ENCODE measurements at places on chromosomes 3 and 15. TPM values are rescaled to one million over a fixed set of nuclear protein-coding genes. Genes with fewer than 3 reads are reported as not detected.

GRCh38 chr15:90031231-90031791 is 30.2 kb downstream of the ZNF710 start:
- DNase-seq: no peak

- DNase-seq: no peak
Observed at GRCh38 chr3:178451799-178452198, 84.4 kb upstream of the KCNMB2 start.

- DNase-seq: no peak
Observed at GRCh38 chr3:71067977-71068654, 515.4 kb downstream of the FOXP1 start.

Gene SH2D7
- not detected for total RNA-seq

- DNase-seq: no peak
Observed at GRCh38 chr3:128823631-128824030, 55.8 kb upstream of the ACAD9 start.

DNA sequence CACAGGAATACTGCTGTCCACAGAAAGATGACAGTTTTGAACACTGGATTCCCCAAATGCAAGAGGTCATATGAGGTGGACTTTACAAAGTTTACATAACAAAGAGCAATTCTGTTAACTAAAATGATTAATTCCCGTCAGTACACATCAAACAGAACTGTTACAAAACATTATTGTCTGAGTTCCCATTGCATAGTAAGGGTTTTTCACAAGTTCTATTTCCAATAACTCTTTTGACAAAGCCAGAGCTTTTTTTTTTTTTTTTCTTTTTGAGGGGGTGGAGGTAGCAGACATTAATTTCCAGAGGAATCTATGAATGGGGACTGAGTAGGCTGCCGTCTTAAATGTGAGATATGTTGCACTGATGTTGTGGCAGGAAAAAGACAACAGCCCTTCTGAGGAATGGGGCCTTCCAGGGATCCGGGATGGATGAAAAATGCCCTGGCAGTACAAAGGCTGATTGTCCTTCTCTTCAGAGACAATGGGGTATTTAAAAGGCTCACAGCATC is 178.1 kb upstream of the KBTBD8 start:
- DNase-seq: no peak

DNA sequence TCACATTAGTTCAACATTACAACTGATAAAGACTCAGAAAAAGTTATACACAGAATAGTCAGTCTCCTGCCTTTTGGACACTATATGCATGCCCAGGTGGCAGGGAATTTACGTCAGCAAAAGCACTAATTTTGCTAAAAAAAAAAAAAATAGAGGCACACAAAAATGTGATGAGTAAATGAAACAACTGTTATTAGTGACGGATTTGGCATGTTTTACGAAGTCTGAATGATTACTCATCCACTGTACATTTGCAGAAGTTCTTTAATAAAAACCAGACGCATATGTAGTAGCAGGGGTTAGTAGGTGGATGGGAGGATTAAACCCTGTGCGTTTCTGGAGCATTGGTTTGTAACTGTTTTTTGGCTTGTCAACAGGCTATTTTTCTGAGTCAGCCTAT is 99.0 kb downstream of the MITF start:
- DNase-seq: no peak

Gene SI
- not detected for total RNA-seq

DNA sequence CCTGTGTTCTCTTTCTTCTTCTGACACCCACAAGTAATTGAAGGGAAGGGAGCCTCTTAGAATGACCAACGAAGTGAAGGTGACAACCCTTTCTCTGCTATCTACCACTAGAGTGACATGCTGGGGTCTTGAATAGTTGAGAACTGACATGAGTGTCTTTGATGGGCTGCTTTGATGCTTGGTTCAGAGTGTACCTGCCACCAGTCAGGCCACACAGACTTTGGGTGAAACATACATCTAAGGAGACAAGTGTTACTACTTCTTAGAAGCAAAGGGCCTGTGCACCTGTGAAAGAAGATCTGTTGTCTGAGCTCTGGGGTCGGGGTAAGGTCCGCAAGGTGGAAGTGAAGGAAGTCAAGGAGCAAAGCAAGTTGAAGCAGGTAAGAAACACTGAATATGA is 1040.7 kb upstream of the CFAP20DC start:
- no peak for DNase-seq

DNA sequence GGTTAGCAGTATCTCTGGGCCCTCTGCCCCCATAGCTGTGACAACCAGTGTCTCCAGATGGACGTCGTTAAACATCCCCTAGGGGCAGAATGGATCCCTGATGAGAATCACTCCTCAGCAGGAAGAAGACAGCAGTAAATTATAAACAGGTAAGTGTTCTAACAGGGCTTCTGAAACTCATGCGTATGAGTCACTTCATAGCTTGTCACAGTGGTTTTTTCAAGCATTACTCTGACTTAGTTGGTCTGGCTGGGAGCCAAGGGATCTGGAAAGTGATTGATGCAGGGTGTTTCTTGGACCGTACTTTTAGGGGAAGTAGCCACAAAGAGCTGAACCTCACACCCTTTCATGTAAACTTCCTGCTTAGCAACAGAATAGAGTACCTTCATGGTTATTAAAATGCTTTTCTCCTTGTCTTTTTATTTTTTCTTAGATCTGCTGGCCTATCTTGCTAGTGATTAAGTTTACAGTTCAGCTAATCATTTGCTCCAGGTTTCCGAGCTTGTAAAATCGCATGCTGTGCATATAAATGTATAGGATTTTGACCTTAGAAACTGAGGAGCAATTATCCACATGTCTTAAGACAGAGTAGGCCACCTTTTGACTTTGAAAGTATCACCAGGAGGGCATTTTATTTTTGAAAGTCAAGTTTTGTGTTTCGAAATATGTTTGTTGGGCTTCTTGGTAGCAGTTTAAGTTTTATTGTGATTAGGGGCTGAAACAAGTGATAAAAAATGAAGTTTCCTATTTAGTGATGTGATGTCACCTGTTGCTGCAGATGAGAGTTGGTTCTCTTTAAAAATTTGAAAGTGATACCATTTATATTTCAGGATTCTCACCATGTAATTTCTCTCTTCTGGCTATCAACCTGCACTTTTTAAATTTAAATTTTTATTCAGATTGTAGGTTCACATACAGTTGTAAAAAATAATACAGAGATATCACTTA is 333.9 kb downstream of the PTPRG start:
- DNase-seq: peak; percentile 80

Gene SCN11A
- 0.36 TPM for total RNA-seq

GRCh38 chr3:134459562-134459961 is 26.2 kb downstream of the ANAPC13 start:
- no peak for DNase-seq

- no peak for DNase-seq
Observed at GRCh38 chr3:60839246-60839645, 412.0 kb downstream of the FHIT start.

Gene TMCO5A
- not detected for total RNA-seq

Gene ONECUT1
- not detected for total RNA-seq

Gene TNFSF10
- 23.8 TPM for total RNA-seq

DNA sequence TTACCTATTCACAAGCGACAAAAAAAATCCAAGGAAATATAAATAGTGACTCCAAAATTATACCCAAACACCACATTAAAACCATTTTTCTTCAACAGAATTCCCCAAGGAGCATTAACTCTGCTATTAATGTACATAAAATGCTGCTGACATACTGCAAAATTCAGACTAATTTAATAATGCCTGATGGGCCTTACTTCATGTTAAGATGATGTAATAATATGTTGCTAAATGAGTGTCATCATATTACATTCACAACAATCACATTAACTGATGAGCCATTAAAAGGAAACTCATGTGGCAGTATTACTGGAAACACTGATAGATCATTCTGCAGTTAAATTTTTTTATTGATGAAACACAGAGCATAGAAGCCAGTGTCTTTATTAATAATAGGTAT is 204.9 kb upstream of the CGNL1 start:
- no peak for DNase-seq

Gene NDUFB4
- total RNA-seq: 69.8 TPM

GRCh38 chr15:58473724-58474123 is 41.9 kb downstream of the LIPC start:
- no peak for DNase-seq

Gene TRPM1
- total RNA-seq: 0.19 TPM

GRCh38 chr3:66582721-66583423 is 82.0 kb upstream of the LRIG1 start:
- DNase-seq: no peak

DNA sequence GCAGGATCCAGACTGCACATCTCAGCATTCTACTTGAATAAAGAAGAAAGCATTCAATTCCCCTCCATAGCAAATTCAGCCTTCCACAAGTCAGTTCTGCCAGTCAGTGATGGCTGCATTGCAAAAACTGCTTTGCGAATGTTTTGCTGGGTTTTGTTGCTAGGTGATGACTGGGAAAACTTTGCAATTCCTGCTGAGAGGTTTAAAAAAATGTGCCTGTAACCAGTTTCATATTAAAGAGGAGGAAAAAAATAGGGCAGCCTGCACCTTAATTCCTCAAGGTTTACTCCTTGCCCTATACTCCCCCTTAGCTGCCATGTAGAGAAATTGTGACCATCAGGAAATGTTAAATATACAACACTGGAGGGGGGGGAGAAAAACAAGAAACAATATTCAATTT is 225.6 kb upstream of the ATP11B start:
- no peak for DNase-seq

DNA sequence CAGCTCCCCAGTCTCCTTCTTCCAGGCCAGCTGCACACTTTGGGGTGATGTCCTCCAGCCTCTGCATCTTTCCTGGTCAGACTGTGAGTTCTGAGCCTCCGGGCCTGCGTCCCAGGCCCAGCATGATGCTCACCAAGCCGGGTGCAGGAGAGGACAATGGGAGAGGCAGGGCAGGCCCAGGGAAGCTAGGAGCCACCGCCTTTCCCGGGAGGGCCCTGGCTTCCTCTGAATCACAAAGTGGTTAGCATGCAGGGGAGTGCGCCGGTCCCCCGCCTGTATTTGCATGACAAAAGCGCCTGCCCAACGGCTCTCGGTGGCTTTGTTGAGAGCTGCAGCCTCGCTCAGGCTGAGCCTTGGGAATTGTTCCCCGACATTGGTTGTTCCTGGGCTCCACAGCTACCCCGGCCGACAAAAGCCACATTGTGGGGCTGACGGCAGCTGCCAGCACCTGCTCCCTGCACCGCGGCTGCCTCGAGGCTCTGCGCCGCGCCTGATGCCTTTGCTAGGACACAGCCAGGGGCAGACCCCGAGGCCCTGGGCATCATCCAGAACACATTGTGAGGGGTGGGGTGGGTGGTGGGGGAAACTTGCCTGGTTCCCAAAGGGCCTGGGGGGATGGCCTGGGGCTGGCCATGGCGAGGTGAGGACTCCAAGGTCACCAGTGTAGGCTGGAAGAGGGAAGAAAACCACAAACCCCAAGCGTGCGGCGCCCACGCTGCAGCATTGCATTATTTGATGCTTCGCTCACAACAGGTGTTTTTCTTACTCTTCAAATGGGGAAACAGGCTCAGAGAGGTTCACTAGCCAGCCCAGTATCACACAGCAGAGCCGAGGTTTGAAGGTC is 20.0 kb upstream of the KLF13 start:
- DNase-seq: no peak

GRCh38 chr15:24944954-24945353 is 9.8 kb upstream of the SNRPN start:
- no peak for DNase-seq

Gene VPS18
- 25.8 TPM for total RNA-seq

DNA sequence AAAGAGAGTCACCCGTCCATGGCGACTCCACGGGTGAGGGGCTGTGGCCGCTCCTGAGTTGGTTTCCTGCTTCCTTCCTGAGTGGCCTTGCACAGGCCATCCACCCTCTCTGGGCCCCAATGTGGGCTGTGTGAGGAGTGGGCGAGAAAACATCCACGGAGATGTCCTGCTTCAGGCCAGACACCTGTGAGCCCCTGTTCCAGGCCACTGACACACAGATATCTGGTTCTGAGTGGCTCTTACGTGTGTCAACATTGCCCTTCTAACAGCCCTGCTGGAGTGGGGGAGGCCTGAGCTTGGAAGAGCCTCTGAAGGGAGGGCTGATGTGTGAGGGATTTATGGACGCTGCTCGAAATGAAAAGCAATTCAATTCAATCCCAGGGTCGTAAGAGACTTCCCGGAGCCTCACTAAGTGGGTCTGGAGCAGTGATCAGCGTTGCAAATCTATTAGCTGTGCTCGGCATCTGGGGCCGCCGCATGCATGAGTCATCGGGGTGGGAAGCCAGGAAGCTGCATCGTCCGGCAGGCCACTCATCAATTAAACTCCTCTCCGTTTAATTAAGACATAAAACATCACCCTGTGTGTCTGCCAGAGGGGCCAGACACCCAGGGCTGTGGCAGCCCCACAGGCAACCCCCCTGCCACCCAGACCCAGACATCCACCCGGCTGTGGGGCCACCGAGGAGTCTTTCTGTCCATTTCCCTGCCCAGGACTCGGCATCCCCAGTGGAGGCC is 20.0 kb upstream of the PRR23E start:
- no peak for DNase-seq

Gene TRIM42
- not detected for total RNA-seq

DNA sequence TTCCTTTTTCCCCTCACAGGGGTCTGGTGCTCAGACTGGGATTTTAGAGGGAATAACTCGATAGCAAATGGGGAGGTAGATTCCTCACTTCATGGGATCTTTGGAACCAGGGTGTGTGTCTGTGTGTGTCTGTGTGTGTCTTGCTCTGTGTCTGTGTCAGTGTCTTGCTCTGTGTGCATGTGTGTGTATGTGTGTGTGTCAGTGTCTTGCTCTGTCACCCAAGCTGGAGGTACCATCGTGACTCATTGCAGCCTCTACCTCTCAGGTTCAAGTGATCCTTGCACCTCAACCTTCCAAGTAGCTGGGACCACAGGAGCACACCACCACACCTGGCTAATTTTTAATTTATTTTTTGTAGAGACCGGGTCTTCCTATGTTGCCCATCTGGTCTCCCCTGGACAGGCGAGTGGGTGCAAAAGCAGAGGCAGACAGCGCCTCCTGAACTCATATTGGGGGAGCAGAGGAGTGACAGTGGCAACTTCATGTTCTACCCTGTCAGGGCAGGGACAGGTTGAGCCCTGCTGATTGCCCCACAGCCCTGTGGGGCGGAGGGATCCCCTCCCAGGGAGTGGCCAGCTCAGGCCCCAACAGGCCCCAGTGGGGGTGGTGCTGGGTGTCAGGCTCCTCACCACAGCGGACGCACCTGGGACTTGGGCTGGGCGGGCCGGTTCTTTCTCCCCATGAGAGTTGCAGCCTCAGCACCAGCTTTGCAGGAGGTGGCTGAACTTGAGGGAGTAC is 10.4 kb upstream of the SEMA4B start:
- no peak for DNase-seq

All from omental fat pad (tissue), 4 donors.